ENCODE measurements at places on chromosomes 6 and 20.
A peak's percentile ranks its signal among the peaks of the same experiment; 100 is the strongest.

DNA sequence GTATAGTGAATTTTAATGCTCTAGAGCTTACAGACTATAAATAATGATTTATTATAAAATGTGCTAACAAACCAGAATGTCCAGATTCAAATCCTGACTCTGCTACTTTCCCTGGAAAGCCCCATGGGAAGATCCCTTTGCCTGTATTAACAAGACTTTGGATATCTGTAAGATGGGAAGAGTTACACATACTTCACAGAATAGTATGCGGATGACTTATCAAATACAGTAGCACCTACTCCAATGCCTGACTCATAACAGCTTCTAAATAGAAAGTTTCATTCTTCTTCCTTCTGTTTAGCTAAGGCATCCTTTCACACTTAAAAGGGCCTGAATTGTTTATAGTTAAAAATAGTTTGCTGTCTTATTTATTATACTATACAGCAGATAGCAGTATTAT lies 166.3 kb downstream of the KCNQ5 start:
- DNase-seq = peak; percentile 62

DNA sequence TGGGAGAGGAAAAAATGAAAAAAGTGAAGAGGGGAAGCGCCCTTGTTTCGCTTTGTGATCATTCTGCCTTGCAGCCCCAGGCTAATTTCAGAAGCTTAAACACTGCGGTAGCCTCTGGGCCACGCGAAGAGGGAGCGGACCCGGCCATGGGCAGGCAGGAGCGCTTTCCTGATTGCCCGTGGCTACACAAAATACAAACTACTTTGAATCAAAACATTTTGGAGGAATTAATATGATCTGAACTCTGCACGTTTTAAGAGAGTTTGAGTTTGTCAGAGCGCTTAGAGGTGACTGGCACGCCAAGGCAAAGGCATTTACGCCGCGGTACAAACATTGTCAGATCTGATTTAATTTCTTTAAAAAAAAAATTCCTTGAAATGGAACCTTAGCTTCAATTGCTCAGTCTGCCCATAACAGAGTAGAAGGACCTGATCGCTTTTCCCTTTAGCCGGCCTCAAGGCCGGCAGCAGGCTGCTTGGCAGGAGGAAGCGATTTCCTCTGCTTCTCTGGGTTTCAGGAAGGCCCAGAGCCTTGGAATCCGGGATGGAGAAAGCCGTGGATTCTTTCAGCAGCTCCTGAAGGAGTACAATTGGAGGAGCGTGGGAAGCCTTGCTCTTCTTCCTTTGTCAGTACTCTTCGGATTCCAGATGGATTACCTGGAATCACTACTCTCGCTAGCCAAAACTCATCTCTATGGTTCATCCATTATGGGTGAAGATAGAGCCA lies 9.7 kb downstream of the TFAP2D start:
- DNase-seq = no peak

DNA sequence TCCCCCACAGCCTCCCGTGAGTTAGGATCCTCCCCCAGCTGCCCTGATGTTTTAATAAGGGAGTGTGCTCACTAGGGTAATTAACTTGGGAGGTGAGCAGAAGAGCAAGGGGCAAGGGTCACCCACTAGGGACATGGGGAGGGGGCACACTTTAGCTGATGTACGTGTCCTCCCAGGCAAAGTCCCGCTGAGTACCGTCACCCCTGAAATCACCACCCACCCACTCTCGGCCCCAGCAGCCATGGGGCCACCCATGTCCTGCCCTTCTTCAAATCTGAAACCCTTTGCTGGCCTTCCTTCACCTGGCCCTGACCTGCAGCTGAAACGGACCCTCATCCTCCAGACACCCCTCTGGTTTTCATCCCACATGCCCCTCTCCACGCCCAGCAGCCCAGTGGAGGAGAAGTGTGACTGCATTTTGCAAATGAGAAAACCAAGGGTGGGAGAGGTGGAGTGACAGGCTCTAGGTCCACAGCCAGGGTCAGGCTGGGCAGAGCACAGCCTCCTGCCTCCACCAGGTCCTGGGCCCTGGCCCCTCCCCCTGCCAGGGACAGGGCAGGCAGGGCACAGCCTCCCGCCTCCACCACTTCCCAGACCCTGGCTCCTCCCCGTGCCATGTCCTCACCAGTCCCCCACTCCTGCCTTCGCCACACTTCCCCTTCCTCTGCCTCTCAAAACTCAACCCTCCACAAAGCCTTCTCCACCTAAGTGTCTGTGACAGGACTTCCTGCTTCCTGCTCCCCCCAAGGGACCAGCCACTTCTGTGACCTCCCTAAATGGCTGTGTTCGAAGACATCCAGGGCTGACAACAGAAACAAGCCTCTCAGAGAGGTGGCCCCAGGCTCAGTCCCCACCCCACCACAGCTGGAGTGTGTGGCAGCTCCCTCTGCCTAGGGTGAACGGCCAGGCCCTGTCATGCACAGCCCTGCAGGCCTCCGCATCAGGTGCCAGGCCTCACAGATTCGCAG lies 15.1 kb downstream of the ACSS1 start:
- no peak for DNase-seq

GRCh38 chr20:53922901-53923314 lies 147.5 kb downstream of the BCAS1 start:
- peak; percentile 55 for DNase-seq

DNA sequence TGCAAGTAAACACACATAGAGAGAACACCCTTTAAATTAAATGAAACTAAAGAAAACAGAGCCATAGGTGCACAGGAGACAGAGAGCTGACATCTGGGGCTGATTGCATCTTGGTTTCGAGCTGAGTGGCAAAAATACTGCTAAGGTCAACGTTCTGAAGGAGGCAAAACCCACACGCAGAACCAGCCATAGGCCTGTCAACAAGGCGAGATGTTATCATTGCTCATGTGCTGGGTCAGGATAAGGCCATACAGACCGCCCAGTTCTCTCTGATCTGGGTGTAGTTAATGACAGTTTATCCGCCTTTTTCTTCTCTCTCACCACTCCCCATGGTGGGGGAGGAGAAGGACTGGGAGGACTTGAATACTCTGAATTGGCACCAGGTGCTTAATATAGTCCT lies 4.5 kb upstream of the FAM110A start:
- peak; percentile 46 for DNase-seq

- no peak for DNase-seq
Observed at GRCh38 chr20:62243906-62244515, 5.7 kb downstream of the OSBPL2 start.

DNA sequence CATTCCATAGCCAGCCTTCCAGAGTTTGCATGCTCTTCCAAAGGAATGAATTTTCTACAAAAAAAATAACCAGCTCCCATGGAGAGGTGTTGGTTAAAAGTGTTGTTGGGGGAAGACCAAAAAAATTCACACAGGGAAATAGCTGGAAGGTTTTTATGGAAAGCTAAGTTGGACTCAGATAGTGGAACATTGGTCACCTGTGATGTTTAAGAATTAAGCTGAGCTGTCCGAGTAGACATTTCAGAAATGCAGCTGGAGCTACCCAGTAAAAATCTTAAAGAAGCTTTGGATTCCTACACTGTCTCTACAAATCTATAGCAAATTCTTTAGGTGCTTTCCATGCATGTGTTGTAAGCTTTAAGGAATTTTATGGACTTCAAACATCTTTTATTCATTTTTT lies 155.5 kb downstream of the THBS2 start:
- DNase-seq = no peak

GRCh38 chr20:57071283-57071731 lies 195.1 kb downstream of the BMP7 start:
- DNase-seq = no peak

DNA sequence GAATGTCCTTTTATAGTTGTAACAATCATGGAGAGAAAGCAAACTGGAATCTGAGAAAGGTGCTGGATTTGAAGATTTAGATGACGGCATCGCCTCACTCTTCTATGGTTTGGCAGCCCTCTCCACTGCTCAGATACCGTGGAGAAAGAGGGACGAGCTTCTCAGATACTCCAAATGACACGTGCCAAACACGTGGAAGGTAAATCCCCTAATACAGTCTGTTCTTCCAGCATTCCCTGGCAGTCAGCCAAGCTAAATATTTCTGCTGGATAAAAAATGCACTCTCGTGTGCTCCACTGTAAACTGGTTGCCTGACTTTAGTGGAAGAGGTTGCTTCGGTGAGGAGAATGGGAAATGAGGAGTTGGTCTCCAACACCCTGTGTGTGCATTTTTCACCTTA lies 16.7 kb upstream of the PRDM1 start:
- peak; percentile 84 for DNase-seq

GRCh38 chr6:97048771-97049170 lies 124.2 kb downstream of the KLHL32 start:
- no peak for DNase-seq

- peak; percentile 75 for DNase-seq
Observed at GRCh38 chr20:58019027-58019849, 209.2 kb downstream of the ANKRD60 start.

DNA sequence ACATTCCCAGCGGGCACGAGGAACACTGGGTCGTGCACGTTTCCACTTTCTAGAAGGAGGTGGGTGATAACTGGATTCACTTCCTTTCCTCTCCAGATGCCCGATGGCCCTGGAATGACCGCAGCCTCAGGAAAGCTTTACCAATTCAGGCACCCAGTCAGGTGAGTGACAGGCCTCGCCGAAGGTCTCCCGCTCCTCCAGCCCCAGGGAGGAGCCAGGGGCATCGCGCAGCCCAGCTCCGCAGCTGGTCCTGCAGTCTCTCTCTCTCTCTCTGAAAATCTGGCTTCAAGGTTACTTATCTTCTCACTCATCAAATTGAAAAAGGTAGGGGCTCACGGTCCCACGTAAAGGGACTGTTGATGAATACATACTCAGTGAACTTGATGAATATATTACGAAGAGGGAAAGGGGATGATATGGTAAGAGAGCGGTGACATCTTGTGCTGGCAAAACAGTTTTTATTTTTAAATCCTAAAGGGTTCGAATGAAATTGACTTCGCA lies 891 bp downstream of the RIPPLY2 start:
- no peak for DNase-seq

DNA sequence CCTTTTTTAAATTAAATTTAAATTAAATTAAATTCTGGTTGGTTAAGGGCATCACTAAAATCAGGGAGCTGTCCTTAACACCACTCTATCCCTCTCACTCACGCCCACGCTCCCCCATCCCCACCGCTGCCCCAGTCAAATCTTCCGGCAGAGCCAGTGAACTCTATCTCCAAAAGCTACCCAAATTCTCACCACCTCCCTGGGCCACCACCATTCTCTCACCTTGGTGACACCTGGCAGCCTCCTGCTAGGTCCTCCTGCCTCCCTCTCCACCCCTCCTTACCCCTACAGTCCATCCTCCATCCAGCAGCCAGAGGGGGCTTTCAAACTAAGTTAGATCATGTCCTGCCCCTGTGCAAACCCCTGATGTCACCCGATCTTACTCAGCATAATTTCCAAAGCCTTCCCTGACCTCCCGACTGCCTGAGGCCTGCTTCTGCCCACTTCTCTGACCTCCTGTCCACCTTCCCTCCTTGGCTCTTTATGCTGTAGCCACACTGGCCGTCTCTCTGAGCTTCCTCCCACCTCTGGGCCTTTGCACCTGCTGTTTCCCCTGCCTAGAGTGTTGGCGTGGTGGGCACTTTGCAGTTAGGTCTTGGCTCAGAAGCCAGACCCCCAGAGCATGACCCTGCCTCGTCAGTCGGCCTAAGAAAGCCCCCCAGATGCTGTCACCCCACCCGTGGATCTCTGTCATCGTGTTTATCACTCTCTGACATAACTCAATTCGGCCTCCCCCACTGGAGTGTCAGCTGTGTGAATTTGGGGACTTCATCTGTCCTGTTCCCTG lies 24.7 kb downstream of the PTGIS start:
- DNase-seq = no peak

Data from AG10803 (cell line).